ENCODE measurements at places on chromosomes 7 and 10.

GRCh38 chr10:59008452-59008851 is 168.0 kb upstream of the PHYHIPL start:
- no peak for DNase-seq

DNA sequence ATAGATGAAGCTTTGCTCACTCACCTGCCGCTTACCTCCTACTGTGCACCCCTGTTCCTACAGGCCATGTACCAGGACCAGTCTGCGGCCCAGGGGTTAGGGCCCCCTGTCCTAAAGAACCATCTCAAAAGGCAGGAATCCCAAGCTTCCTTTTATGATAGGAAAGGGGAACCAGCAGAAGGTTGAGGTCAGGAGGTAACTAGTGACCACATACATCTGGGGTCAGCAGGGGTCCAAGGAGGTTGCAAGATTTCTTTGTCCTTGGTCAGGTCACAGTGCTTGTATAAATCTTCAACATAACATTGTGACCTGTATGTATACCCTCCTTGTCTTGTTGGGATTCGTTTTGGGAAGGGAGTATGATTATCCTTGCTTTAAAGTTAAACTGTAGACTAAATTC is 73.8 kb downstream of the OAT start:
- no peak for DNase-seq

GRCh38 chr10:33326933-33327332 is 7.5 kb downstream of the NRP1 start:
- no peak for DNase-seq

DNA sequence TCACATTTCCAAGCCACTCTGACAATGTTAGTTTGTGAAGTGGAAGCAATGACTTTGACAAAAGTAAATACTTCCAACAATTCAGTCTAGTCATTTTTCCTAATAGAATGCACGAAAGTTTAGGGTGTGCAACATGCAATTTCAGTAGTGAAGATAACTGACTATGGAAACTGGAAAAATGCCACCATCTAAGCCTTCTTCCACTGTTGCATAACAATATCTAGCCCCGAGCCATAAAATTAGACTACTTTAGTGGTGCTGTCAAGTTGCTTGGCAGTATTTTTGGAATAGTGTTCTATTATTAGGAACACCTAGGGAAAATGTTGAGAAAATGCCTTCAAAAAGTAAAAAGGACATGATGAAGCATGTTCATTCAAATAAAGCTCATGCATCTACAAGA is 17.9 kb downstream of the SEMA3A start:
- DNase-seq: no peak

DNA sequence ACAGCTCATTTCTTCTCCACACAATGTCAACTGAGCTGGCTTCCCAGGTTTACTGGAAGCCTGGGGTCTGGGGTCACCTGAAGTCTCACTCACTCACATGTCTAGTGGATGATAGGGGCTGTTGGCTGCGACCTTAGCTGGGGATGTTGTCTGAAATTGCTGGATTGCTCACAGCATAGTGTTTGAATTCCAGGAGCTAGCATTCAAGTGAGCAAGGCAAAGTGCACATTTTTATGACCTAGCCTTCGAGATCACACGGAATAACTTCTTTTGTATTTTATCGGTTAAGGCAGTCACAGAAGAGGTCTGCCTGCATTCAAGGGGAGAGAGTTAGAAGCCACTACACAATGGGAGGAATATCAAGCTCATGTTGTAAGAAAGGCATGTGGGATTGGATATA is 3.6 kb downstream of the TEX47 start:
- DNase-seq: no peak

DNA sequence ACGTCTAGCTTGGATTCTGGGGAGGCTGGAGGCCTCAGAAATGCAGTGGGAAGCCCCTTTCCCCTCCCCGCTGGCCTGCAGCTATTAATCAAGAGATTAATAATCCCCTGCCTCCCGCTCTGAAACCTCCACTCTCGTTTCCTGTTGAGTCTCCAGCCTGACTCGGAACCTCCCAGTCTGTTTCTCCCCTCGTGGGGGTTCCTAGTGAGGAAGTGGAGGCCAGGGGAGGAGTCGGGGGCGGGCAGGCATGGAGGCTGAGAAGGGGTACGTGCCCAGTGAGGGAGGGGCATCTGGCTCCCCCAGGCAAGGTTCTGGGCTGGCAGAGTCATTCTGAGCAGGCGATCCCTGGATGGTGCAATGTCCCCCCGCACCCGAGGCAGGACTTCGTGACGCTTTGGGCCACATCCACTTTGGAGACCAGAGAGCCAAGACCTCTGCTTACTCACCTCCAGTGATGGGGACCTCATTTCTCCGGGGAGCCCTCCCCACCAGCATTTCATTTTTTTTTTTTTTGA is 73.6 kb downstream of the COL26A1 start:
- DNase-seq: no peak

GRCh38 chr10:114577133-114577532 is 80.9 kb downstream of the ABLIM1 start:
- no peak for DNase-seq

Measured in activated T-cell treated with anti-CD3 and anti-CD28 coated beads, Interleukin-2, amount 50 U/mL, for 1 hour (primary cell).